Stimulated activated CD8-positive, alpha-beta memory T cell treated with anti-CD3 and anti-CD28 coated beads, Interleukin-12 subunit alpha, Interleukin-12 subunit beta, amount 100 ng/mL, for 1 hour (primary cell): ENCODE measurements at places on chromosomes 1 and 21.

- DNase-seq = no peak
Measured at GRCh38 chr1:223331301-223331700, 32.7 kb downstream of the SUSD4 start.

- no peak for DNase-seq
Measured at GRCh38 chr21:43611598-43612369, 47.5 kb downstream of the HSF2BP start.

DNA sequence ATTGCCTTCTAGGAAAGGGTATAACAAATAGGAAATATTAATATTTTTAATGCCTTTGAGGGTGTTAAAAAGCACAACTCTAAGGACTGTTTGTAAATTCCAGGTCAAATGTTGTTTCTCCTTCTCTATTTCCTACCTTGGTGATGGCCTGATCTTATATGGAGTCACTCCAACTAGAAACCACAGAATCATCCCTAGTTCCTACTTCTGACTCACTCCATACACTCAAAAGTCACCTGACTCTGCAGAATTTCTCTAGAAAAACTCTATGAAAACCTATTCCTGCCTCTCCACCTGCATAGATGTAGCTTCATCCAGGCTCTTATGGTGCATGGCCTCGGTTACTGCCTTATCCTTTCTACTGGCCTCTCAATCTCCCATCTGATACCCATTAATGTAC, 14.5 kb downstream of the RGS4 start:
- DNase-seq = no peak

DNA sequence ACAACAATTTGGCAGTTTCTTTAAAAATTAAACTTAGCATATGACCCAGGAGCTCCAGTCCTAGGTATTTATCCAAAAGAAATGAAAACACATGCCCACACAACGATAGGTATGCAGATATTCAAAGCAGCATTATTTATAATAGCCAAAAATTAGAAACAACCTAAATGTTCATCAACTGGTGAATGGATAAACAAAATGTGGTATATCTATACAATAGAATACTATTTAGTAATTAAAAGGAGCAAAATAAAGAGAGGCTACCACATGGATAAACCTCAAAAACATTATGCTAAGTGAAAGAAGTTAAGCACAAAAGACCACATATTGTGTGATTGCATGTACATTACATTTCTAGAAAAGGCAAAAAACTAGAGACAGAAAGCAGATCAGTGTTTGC, 51.3 kb downstream of the ROR1 start:
- DNase-seq = no peak

- no peak for DNase-seq
Measured at GRCh38 chr1:8239306-8240023, 78.4 kb upstream of the SLC45A1 start.

DNA sequence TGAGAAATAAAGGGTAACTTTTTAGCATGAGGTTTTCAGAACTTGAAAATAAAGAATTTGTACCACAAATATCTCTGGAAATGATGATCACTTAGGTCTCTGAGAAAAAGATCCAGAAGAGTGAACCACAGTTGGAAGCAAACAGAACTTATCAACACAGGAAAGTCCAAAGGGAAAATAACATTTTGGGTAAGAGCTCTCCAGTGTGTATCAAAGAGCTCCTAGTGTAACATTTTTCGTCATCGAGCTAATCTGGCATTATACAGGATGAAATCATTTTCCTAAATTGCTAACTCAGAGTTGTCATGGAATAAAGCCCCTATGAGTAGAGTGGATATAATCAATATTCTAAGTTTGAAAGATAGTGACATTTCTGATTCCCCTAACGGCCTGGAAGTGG, 104.0 kb downstream of the LMO4 start:
- no peak for DNase-seq

DNA sequence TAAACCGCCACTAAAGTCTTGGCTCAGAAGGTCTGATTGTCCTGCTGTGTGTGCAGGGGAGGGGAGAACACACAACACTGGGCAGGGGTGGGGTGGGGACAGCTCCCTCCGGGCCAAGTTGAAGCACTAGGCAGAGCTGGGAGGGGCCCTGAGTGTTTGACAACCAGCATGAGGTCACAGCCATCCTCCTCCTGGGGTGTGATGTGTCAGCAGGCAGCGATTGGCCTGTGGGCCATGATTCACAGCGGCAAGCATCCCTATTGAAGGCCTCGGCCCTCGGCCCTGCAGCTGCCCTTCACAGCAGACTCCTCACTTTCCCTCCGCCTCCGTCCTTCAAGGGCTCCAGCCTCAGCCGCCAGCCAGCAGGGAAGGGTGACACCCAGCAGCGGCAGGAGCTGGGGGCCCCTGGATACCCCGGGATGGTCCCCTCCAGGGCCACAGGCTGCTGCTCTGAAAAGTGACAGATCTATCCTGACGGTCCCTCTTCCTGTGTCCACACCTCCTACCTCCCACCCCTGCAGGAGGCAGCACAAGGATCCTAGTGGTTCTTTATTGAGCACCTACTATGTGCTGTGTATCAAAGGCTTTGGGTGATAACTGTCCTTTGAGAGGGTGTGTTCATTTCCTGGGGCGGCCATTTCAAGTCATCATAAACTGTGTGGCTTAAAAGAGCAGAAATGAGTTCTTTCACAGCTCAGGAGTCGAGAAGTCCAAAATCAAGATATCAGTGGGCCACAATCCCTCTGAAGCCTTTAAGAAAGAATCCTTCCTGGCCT, 66.0 kb upstream of the SLC25A33 start:
- DNase-seq = no peak

DNA sequence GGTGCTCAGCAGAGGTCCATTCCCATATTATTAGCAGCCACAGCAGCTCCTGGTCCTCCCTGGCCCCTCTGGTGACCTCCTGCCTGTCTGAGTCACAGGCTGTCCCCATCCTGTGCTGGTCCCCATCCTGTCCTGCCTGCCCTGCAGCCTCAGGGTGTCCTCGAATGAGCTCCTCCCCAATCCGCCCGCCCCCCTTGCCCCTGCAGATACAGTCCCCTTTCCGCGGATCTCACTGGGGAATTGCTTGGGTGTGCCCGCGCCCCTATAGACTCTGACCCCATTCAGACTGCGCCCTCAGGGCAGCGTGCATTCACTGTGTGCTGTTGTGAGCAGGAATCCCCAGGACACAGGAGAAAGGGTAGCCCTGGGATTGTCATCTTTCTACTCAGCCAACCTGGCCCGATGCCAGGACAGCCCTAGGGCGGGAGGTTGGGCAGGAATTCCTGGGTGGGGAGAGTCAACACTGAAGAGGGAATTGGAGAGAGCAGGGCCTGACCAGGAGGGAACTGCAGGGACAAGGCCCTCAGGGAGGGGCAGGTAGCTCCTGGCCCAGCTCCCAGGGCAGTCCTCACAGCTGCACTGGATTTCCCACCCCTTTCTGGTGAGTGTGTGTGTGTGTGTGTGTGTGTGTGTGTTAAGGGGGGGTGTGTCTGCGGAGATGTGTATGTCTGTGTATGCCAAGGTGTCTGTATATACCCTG, 1.1 kb upstream of the GUCA2A start:
- no peak for DNase-seq

DNA sequence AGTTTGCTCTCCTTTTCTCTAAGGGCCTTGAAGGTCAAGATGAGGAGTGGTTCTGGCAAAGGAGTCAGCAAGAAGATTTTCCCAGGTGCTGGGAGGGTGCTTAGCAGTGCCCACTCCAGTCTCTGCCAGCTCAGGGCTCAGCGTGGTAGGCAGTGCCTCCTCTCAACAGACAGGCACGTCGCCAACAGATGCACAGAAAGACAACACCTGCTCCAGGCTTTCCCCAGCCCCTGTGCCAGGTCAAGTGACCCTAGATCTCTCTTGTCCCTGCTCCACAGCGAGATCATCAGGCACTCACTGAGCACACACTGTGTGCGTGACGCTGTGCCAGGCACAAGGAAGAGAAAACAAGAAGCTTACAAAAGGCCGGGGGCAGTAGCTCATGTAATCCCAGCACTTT, 86.0 kb downstream of the CASZ1 start:
- DNase-seq = no peak

DNA sequence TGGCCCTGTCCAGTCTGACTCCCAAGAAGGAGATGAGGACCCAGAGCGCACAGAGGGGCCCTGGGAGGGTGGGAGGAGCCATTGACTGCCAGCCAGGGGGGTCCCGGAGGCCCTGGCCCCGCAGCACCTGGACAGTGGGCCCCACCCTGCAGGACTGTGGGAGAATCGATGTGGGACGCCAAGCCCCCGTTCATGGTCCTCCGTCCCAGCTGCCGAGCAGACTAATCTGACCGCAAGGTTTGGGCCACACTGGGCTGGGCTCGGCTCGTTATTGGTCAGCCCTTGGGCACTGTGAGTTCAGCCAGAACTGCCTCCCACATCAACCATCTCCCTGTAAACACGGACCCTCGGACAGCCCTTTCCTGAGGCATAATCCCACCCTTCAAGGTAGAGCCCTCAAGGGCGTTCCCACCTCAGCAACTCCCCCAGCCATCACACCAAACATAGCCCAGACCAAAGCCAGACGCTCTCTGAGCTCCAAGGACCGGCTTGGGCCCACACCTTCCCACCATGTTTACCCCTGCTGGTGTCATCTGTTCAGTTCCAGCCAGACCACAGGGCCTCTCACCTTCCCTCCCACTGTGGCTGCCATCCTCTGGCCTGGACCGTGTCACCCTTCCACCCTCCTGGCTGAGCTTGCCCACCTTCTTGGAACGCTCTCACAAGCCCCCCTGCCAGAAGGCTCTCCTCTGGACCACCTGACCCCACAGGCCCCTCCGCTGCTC, 16.2 kb upstream of the POFUT2 start:
- no peak for DNase-seq

- DNase-seq = no peak
Measured at GRCh38 chr1:9787702-9788101, 36.1 kb downstream of the CLSTN1 start.

GRCh38 chr1:229035054-229035747, 235.7 kb upstream of the RAB4A start:
- no peak for DNase-seq

GRCh38 chr1:208142590-208143382, 101.4 kb downstream of the PLXNA2 start:
- DNase-seq = no peak

DNA sequence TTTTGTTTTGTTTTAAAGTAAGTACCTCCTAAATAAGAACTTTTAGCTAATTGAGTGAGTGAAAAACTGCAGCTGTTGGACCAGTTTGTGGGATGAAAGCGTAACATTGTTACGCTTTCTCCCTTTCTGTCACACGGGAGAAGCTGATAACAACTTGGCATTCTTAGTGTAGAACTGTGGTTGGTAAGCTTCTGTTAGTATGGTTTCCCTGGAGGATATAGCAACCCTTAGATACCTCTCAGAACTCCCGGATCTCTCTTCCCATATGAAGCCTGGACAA, 98.2 kb downstream of the CACHD1 start:
- no peak for DNase-seq

DNA sequence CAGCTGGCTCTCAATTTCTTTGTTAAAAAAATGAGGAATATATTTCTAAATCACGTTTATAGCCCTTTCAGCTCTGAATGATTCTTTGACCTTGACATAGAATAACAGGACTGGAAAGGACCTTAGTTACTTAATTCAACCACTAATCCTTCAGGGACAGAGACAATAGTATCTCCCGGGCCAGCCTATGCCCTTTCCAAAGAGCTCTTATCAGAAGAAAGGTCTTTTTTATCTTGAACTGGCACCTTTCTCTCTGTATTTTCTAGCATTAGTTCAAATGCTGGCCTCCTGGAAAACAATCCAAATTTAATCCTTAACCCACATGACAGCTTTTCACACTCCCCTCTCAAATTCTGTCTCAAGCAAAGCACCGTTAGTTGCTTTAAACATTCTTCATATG, 44.8 kb upstream of the FBXO28 start:
- no peak for DNase-seq

DNA sequence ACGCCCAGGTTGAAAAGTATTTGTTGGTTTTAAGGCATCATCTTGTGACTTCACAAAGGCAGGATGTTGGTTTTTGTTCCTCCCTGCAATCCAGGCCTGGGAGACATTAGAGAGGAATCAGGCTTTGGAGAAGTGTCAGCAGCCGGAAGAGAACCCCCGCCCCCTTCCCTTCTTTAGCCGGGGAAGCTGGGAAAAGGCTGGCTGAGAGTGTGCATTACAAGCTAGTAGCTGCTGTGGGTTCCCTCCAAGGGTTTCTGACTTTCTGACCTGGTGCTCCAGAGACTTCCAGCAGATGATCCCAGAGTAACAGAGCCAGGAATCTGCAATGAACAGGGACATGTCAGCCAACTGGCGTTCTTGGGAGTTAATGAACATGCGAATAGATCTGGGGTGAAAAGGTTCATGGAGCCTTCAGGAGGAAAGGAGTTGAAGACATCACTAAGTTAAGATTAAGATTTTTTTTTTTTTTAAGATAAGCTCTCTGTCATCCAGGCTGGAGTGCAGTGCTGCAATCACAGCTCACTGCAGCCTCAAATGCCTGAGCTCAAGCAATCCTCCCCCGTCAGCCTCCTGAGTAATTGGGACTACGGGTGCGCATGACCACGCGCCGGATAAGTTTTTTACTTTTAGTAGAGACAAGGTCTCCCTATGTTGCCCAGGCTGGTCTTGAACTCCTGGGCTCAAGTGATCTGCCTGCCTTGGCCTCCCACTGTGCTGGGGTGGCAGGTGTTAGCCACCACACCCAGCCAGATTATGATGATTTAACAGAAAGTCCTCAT, 7.5 kb downstream of the DISP3 start:
- no peak for DNase-seq

GRCh38 chr1:211627259-211627658, 48.2 kb downstream of the NEK2 start:
- no peak for DNase-seq

GRCh38 chr1:53197291-53198200, 922 bp downstream of the CPT2 start:
- DNase-seq = no peak

- DNase-seq = no peak
Measured at GRCh38 chr1:86191958-86192357, 35.4 kb upstream of the COL24A1 start.

DNA sequence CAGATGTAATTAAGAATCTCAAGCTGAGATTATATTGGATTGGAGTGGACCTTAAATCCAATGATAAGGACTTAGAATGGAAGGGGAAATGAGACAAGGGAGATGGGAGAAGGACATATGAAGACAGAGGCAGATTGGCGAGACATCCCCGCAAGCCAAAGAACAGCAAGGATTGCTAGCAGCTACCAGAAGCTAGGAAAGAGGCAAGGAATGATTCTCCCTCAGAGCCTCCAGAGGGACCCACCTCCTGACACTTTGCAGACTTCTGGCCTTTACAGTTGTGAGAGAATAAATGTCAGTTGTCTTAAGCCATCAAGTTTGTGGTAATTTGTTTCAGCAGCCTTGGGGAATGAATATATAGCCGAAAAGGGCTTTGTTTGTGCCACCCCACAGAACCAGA, 20.7 kb downstream of the METTL13 start:
- DNase-seq = no peak

DNA sequence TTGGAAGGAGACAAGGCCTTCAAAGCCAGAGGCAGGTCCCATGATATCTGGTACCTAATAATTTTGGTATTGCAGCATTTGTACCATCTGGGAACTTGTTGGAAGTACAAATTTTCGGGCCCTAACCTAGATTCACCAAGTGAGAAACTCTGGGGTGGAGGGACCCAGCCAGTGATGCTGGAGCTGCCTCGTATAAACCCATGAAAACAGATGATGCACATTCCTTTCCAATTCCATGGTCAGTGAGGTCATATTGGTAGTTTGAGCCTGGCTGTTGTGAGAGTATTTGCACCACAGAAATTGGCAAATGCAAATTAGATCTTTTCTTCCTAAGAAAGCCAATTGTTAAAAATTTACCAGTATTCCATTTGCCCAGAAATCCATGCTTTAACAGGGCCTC, 269.6 kb upstream of the PLXNA2 start:
- DNase-seq = no peak

- no peak for DNase-seq
Measured at GRCh38 chr1:185463433-185463832, 146.4 kb upstream of the IVNS1ABP start.

- DNase-seq = no peak
Measured at GRCh38 chr1:93820554-93821422, 58.2 kb downstream of the DNTTIP2 start.
